ENCODE measurements at places on chromosomes 6 and 20.

DNA sequence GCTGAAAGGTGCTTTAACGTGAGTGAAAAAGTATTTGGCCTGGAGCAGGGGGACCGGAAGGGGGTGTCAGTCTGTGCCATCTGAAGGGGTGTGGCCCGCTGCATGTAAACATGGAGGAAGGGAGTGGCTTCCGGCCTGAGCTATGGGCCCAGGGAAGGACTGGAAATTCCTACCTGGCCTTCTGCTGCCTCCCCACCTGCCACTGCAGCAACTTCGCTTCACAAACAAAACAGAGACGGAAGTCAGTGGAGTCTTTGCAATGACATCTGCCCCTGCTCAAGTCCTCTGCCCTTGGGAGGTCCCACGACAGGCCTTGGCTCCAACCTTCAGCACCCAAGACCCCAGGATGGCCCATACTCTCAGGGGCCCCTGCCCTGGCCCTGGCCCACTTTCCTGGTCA is 28.1 kb upstream of the FOXP4 start:
- DNase-seq: no peak

DNA sequence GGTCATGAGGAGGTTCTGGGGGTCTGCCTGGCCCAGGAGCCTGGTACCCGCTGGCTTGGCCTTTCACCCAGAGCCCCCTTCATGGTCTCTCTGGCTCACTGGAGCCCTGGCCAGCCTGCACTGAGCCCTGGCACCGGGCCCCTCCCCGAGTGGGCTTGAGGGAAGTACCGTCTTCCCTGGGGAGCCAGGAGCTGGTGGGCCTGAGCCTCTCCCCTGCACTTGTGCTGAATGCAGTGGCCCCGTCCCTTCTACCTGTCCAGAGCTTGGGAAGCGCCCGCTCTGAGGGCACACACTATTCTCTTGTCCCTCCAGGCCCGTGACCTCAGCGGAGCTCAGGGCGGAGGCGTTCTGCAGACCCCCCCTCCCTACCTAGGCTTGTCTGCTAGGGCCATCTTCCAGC is 62.2 kb downstream of the TCP11 start:
- DNase-seq: no peak

GRCh38 chr20:62333820-62334595 is 31.2 kb downstream of the ADRM1 start:
- no peak for DNase-seq

GRCh38 chr20:59948828-59949720 is 8.9 kb downstream of the FAM217B start:
- DNase-seq: no peak

DNA sequence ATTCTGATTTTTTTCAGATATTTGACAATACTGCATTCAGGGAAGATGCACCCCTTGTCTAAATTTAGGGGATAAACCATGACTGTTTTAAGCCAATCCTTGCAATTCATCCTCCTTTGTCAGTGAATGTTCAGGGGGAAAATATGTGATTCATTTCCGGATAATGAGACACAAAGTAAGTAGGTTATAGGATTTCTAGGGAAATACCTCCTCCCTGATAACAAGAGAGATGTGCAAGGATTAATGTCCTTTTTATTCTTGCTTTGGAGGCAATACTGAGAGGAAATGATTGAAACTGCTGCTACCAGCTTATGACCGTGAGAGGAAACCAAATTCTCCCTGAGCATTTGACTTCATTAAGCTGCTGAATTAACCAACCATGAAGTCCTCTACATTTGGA is 161.3 kb upstream of the EYA4 start:
- DNase-seq: no peak

- DNase-seq: no peak
These were observed 350.8 kb upstream of the TSHZ2 start for GRCh38 chr20:52621401-52621800.

DNA sequence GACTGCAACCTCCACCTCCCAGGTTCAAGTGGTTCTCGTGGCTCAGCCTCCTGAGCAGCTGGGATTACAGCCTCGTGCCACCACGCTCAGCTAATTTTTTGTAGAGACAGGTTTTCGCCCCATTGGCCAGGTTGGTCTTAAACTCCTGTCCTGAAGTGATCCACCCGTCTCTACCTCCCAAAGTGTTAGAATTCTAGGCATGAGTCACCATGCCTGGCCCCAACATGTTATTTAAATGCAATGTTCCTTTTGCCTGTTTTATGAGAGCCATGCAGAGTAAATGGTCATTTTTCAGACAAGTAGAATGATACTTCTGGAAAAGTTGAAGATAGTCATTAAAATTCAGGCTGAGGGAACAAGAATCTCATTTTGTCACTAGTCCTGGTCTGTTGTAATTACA is 43.8 kb upstream of the RPS6KA2 start:
- no peak for DNase-seq
